CD4-positive, alpha-beta T cell (primary cell): ENCODE measurements at places on chromosomes 2 and 18. TPM values are rescaled to one million over a fixed set of nuclear protein-coding genes. Genes with fewer than 3 reads are reported as not detected.
A peak's percentile ranks its signal among the peaks of the same experiment; 100 is the strongest.

The CERKL gene
- not detected for total RNA-seq

The STRN gene
- 20.8 TPM for total RNA-seq

The SFT2D3 gene
- total RNA-seq: 8.5 TPM

The CNTNAP5 gene
- total RNA-seq: not detected

The GATA6 gene
- total RNA-seq: 0.14 TPM

The NXPH2 gene
- not detected for total RNA-seq

The UBE2E3 gene
- total RNA-seq: 20.5 TPM

The CAPN13 gene
- not detected for total RNA-seq

The UGT1A4 gene
- total RNA-seq: not detected

The HOXD12 gene
- not detected for total RNA-seq

The HOXD13 gene
- not detected for total RNA-seq

The GAREM2 gene
- 7.3 TPM for total RNA-seq

- DNase-seq: no peak
Observed at GRCh38 chr18:13661779-13662256, 64.5 kb downstream of the FAM210A start.

GRCh38 chr2:65661980-65662653, 229.7 kb upstream of the SPRED2 start:
- DNase-seq: no peak

DNA sequence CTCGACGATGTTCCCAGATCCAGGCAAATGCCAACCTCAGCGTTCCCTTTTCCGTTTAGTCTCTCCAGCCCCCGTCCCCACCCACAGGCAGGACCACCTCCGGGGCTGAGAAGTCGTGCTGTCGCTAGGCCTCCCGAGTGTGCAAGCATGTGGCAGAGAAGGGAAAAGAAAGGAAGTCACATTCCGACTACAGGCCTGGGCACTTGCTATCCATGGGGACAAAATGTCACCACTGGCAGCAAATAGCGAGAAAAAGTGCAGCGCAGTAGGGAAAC, 420 bp downstream of the PIGN start:
- DNase-seq: no peak

DNA sequence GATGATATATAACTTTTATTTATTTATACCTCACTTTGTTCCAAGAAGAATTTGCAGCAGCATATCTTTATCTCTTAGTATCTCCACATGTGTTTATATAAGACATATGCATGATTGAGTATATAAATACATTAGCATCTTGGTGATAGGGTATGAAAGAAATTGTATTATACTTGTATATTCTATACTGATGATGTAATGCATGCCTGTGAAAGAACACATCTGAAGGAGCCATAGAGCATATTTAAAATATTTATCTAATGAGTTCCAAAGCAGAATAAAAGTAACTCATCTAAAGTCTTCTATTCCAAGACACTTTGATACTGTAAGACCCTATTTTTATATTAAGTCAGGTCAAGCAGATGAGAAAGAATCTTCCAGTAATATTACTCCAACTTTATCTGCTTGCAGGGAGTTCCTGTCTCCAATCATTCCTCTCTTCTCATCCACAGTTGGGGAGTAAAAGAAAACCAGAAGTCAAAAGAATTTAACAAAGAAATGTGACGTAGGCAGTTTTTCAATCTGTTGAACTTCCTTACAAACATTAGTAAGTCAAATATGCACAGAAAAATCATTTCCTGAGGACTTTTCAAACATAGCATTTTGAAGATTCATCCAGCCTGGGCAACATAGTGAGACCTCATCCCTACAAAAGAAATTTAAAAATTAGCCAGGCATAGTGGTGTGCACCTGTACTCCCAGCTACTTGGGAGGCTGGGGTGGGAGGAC, 76.7 kb downstream of the DTNB start:
- no peak for DNase-seq

DNA sequence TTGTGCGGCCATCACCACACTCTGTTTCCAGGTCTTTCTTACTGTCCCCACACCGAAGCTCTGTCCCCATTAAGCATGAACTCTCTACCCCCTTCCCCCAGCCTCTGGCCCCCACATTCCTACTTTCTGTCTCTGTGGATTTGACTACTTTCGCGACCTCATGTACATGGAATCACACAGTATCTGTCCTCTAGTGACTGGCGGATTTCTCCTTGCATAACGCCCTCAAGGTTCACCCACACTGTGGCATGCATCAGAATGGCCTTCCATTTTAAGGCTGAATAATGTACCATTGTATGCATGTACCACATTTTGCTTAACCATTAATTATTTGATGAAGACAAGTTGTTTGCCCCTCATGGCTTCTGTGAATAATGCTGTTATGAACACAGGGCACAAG, 467.6 kb upstream of the HS6ST1 start:
- DNase-seq: no peak

DNA sequence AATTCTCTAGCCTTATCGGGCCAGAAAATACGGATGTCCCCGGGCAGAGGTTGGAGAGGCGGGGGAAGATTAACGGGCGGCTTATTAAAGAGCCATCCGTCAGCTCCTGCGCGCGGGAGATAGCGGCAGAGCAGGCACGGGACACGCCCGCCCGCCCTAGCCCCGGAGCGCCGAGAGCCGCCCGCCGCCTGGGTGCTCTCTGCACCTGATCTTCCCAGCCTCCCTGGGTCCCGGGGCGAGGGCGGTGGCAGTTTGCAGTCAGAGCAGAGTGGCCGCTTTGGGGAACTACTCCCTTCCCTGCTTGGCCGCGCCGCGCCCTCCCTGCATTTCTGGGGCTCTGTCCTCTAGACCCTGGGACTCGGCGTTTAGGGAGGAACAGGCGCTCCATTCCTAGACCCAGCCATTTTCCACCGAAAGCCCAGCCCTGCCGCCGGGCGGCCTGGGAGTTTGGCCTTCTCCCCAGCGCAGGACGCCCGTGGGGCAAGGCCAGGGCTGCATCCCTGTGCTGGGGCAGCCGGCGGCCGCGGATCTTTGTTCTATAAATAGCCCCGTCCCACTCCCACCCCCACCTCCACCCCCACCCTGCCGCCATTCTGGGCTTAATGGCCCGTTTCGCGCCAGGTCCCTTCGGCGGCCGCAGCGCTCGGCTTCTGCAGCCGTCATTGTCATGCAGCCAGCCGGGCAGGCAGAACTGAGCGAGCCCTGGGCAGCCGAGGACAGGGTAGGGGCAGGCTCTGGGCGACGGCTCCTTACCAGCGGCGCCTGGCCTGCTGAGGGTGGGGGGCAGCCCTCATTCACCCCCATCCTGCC, 6.6 kb downstream of the GAD1 start:
- DNase-seq: peak; percentile 35

DNA sequence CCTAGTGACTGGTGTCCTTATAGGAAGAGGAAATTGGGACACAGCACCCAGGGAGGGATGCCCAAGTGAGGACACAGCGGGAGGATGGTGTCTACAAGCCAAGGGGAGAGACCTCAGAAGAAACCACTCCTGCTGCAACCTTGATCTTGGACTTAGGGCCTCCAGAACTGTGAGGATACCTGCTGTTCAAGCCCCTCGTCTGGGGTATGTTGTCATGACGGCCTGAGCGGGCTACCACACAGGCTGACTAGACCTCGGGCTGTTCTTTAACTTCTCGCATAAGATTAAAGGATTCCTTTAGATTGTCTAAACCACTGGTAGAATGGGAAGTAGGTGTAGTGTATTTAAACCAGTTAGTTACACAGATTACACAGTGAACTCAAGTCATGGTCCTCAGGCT, 138.3 kb downstream of the ASB1 start:
- no peak for DNase-seq

DNA sequence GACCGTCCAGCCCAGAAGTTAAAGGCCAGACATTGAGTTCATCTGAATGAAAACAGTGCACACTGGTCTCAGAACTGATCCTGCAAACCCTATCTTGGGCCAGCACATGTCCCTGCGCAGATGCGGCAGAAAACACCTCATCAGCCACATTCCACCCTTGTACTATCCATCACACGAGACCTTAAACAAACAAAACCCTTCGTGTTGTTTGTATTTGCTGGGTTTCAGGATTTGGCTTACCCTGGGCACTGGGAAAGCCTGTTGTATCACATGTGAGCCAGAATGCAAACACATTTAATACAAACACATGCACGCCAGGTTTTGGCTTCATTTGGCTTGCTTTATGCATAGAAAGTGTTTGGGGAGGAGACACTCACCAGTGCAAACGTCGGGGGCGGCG, 12.5 kb downstream of the WIPF1 start:
- no peak for DNase-seq

DNA sequence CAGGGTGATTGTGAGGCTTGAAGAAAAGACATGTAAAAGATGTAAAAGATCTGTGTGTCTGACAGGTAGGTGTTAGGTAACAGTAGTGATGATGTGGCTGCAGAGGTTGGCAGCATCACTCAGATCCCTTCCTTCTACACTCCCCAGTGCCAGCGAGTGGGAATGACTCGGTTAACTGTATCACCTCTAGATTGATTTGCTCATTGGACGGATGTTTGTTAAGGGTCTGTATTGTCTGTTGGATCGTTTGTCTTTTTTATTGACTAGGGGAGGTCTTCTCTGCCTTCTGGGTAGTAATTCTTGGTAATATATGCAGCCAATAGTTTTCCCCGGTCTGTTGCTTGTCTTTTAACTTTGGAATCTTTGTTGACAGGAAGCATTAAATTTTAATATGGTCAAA, 44.8 kb upstream of the CNGA3 start:
- DNase-seq: no peak

DNA sequence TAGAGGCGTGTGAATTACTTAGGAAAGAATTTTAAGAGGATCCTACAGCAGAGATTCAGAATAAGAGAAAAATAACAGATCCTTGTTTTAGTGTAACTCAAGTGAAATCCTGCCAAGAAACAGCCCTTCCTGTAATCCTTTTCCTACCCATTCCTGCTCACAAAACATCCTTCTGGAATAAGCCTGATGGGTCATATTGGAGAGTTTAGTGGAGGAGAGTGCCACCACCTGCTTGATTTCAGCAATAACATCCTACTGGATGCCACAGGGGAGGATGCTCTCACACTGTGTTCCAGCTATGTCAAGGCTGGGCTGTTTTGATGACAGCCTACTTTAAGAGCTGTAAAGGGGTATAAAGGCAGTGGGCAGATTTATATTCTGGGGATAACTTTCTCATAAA, 54.8 kb upstream of the CCDC178 start:
- no peak for DNase-seq

- no peak for DNase-seq
Observed at GRCh38 chr2:120972286-120972685, 236.6 kb downstream of the GLI2 start.

- no peak for DNase-seq
Observed at GRCh38 chr2:30914456-30914855, 107.2 kb upstream of the CAPN13 start.

GRCh38 chr2:46841621-46842020, 74.0 kb downstream of the MCFD2 start:
- DNase-seq: no peak

- DNase-seq: no peak
Observed at GRCh38 chr2:105249181-105249580, 7.6 kb downstream of the GPR45 start.

DNA sequence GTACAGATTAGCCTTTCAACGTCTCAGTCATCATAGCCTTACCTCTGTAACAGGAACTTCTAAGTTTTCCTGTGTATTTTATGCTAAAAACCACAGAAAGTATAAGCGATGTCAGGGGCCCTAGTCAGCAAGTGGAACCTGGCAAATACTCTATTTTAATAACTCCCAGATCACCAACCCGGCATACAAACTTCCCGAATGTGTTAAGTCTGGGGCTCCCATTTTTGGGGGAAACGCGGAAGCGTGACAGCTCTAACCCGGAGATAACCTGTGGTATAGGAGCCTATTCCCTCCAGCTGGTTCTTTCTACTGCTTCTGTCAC, 574 bp downstream of the NIFK start:
- DNase-seq: no peak

GRCh38 chr2:158394453-158394852, 62.1 kb downstream of the CCDC148 start:
- DNase-seq: no peak

- peak; percentile 36 for DNase-seq
Observed at GRCh38 chr2:11866358-11867335, 120.2 kb downstream of the LPIN1 start.

DNA sequence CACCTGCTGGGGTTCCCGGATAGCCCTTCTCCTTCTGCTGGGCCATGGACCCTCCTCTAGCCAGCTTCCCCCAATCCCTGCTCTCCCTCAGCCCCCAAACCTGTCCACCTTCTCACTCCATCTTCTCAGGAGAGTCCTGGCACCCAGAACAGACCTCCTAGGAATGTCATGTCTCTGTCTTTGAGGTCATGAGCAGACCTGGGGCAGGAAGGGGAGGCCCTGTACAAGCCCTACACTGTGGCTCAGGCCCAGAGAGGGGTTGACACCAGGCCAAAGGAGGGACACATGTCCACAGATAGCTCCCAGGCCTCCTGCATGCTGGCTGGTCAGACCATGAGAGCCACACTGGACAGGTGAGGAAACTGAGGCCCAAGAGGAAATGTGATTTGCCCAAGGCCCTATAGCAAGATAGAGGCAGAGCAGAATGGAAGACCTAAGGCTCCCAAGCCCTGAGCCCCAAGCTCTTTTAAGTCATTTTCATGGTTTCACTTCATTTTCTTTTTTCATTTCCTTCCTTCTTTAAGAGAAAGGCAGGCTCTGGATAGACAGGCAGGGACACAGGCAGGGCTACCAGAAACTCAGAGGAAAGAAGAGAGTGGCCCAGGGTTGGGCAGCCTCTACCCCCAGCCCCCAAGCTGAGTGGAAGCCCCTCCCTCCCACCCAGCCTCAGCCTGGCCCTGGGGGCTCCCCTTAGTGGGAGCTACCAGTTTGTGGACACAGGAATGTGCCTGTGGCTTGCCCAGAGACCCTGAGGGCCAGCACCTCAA, 159.7 kb downstream of the SMAD7 start:
- no peak for DNase-seq

GRCh38 chr18:51361130-51361860, 163.8 kb upstream of the MEX3C start:
- no peak for DNase-seq

DNA sequence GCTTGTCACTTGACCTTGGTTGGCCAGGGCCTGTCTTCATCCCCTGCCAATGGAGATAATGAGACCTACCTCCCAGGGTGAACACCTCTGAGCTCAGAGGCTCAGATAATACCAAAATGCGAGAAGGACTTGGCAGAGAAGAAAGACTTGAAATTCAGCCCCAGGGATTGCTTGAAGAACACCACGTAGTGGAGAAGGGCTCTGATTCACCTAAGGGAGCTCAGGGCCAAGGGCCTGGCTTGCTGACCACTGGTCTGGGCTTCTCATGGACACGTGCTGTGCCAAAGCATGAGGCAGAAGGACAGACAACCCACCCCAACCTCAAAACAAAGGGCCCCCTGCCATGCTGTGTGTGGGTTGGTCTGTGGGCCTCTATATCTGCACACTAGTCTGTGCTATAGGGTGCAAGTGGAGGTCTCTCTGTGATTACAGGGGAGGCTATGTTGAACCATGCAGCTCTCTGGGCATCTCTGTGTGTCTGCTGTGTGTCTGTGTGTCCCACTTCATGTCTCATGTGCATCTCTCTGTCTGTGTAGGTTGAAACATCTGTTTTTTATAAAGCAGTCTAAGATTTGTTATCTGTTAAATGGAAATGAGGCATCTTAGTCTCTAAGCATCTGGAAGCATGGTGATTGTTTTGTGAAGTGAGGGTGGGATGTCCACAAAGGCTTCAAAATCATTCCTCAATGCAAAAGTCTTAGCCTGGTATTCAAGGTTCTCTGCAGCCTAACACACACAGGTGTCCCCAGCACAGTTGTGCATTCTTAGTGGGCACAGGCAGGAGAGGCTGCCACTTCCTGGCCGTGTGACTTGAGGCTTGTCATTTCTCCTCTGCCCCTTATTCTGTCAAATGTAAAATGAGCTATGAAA, 61.0 kb upstream of the EPAS1 start:
- no peak for DNase-seq

- DNase-seq: peak; percentile 53
Observed at GRCh38 chr18:63131106-63131958, 188.2 kb downstream of the BCL2 start.

- no peak for DNase-seq
Observed at GRCh38 chr2:181886192-181886591, 5.3 kb upstream of the ITPRID2 start.
